MCF 10A (cell line): ENCODE measurements at places on chromosomes 4 and X. TPM values are rescaled to one million over a fixed set of nuclear protein-coding genes. Genes with fewer than 3 reads are reported as not detected.
A peak's percentile ranks its signal among the peaks of the same experiment; 100 is the strongest.

- no peak overlapping the region for H3K27ac ChIP-seq
- H3K4me1 ChIP-seq: no peaks in the 10 kb centered on the region
- no peaks in the 10 kb centered on the region for H3K27me3 ChIP-seq
- no peak overlapping the region for H3K4me3 ChIP-seq
- no peaks in the 10 kb centered on the region for H3K36me3 ChIP-seq
- no peak for DNase-seq
Observed at GRCh38 chrX:25072247-25072646, 56.5 kb upstream of the ARX start.

- H3K27ac ChIP-seq: no peak overlapping the region
- peak; percentile 3 for DNase-seq
- no peaks in the 10 kb centered on the region for H3K27me3 ChIP-seq
- no peaks in the 10 kb centered on the region for H3K36me3 ChIP-seq
Observed at GRCh38 chr4:166493924-166494345, 620.9 kb downstream of the TLL1 start.

- H3K36me3 ChIP-seq: no peaks in the 10 kb centered on the region
- no peak overlapping the region for H3K4me3 ChIP-seq
- DNase-seq: no peak
Observed at GRCh38 chr4:98285676-98286075, 24.5 kb downstream of the RAP1GDS1 start.

The C1QTNF7 gene
- total RNA-seq: not detected in 2 replicates

The FAM236D gene
- not detected in 2 replicates for total RNA-seq

DNA sequence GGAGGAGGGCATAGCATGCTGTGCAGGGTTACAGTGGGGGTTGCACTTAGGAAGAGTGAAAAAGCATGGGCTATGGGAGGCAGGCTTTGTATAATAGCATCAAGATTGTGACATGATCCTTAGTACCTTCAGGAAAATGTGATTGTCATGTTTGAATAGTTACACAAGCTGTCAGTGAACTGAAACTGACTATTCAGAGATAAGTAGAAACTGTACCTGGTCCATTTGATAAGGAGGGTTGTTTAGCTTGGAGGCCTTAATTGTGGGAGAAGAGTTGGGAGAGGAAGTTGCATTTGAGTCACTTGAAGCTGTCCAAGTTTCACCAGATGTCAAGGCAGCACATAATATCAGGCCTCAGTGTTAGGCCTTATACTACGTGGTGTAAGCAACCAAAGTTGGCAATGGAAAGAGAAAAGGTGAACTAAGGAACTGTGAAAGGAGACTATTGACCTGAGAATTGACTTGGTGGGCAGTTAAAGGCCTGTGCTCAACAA is 85.0 kb downstream of the TEX13C start:
- no peaks in the 10 kb centered on the region for H3K27me3 ChIP-seq
- DNase-seq: no peak
- no peak overlapping the region for H3K4me3 ChIP-seq
- H3K27ac ChIP-seq: no peak overlapping the region
- no peaks in the 10 kb centered on the region for H3K36me3 ChIP-seq
- no peaks in the 10 kb centered on the region for H3K4me1 ChIP-seq

DNA sequence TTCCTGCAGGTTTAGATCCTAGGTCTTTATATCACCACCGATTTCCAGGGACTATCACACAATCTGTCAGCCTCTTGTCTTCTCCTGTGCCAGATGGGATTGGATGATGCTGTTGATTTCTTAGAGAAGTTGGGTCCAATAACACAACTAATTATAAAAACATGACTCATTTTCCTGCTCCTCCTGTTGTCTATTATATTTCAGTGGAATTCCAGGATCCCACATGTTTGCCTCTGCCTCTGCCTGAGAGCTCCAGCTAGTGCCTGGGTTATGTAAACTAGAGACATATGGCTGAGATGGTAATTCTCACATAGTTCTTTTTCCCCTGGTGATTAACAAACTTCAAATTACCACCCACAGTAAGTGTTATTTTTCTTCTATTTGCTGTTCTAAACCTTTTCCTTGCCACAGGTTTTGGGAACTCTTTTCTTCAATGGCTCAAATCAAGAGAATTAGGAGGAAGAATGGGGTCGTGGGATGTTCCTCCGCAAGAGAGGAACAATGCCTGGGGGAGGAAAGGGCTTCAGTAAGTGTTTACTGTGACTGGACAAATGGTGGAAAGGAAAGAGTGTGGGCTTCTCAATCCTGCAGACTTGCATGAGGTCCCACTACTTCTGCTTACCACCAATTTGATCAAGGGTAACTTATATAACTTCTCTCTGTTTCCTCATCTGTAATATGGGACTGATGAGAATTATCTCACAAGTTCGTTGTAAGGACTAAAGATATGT is 3.4 kb upstream of the HOPX start:
- DNase-seq: peak; percentile 68
- H3K27ac ChIP-seq: no peak overlapping the region
- H3K4me1 ChIP-seq: peaks cover 26% of the 10 kb centered on the region
- H3K27me3 ChIP-seq: no peaks in the 10 kb centered on the region

GRCh38 chr4:124953486-124953885 is 241.0 kb upstream of the ANKRD50 start:
- H3K4me1 ChIP-seq: peaks cover 25% of the 10 kb centered on the region
- H3K36me3 ChIP-seq: no peaks in the 10 kb centered on the region
- DNase-seq: no peak
- H3K4me3 ChIP-seq: no peak overlapping the region
